Stimulated activated CD4-positive, alpha-beta T cell treated with anti-CD3 and anti-CD28 coated beads, Interleukin-1b, Interleukin-23, amount 100 ng/mL, for 1 hour (primary cell): ENCODE measurements at places on chromosomes 4 and X.

GRCh38 chr4:126603210-126603609, 1029.5 kb upstream of the INTU start:
- no peak for DNase-seq

DNA sequence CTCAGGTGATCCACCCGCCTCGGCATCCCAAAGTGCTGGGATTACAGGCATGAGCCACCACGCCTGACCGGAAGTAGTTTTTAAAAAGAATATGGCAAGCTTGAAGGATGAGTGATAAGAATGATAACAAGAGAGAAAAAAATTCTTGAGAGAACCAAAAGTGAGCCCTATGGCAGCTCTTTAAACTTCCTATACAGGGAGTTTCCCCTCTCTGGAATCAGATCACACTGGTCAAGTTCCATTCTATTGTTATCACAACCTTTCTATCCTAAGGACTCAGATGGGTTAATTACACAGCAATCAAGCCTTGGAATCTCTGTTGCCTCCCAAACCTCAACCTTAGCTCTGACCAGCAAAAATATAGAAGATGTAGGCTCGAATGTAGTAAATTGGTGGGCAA, 33.8 kb upstream of the ZNF518B start:
- DNase-seq, result no peak

DNA sequence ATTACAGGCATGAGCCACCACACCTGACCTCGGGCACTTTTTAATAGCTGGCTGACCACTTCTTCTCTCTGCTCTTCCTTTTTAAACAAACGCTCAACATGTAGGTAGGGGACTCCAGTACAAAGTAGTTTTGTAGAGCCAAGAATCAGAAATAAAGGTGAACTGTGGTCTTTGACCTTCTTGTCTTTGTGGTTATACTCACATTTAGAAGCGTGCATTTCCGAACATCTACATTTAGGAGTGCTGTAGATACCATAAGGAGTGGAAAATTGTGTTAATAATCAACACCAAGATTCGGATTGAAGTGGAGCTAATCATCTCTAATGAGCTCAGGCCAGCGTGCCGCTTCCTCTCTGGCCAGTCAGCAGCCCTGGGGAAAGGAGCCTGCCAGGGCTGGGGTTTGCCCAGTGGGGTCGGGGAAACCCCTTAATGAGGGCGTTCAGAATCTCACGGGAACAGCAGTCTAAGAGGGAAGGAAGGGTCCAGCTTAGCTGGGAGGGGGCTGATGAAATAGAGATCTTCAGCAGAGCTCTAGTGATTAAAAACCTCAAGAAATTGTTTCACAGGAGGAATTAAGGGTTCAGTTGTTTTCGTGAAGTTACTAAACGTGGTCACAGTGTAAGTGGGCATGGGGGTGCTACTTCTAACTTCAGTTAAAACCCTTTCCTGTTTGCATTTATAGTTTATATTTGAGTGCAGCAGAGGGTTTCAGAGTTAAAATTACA, 81.2 kb downstream of the GAB1 start:
- no peak for DNase-seq

- no peak for DNase-seq
These were observed 7.9 kb downstream of the C4orf17 start for GRCh38 chr4:99518601-99519295.

GRCh38 chrX:150873616-150874015, 24.9 kb downstream of the CD99L2 start:
- DNase-seq, result no peak

DNA sequence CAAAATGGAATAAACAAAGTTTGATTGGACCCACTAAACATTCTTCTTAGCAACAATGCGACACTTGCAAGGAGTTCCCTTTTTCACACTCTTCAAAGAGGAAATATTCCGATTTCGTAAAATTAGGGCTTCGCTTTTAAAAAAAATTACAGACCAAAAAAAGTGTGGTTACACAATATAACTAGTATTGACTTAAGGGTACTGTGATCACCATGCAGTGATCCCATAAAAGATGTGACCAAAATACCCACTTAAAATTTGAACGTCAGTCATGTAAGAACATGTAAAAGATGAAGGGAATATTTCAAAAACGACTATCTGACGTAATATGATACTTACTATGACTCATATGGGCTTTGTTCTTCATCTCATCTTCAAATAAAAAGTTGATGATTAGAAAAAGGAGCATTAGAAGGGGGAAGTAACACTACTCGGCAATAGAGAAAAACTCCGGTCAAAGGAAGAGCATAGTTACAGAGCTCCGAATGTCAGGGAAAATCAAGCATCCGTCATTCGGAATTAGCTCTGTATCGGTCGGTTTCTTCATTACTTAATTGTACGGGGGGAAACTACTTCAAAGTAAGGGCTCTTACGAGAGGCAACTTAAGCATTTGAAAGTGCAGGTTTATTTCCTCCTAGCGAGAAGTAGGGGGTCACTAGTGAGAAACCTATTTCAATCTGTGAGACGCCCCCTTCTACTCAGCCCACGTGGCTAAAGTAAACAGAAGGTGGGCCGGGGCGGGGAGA, 1.3 kb upstream of the TET2 start:
- DNase-seq, result no peak

DNA sequence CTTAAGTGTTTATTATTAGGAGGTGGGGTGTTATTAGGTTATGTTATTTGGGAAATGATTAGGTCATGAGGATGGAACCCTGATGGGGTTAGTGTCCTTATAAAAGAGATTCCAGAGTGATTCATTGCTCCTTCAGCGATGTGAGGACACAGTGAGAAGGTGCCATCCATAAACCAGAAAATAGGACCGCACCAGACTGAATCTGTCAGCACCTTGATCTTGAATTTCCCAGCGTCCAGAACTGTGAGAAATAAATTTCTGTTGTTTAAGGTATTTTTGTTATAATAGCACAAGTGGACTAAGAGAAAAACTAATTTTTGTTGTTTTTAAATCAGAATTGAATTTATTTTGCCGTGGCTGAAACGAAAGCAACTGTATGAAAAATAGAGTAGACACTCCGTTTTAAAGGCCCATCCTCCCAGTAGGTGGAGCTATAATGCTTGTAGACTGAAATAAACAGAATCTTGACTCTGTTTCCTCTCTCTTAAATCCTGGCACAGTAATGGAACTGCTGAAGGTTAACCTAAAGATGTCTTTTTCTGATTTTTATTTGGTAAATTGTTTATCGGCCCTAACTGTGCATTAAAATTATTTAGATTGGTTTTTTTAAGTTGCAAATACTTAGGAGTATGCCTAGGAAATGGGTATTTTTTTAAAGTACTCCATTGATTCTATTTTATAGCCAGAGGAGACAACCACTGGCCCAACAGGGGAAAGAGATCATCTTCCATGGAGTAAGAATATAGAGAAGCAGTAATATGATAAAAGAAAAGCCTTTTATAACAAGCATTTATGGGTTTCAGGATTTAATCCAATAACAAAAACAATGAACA, 133.2 kb upstream of the ADAMTS3 start:
- DNase-seq, result no peak

DNA sequence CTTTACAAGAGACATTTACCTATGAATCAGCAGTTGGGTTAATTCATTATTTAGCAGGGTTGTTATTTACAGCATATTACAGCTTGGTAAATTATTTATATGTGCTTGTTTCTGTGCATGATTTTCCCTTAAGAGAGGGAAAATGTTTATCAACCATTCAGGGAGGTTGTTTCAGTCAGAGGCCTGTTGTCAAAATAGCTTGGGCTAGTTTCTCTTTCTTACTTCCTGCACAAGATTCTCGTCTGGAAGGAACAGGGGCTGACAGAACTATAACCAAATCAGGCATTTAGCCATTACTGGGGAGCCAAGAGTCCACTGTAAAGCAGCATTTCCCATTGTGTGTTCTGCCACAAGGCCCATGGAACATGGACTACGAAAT, 135.8 kb downstream of the HS6ST2 start:
- no peak for DNase-seq

DNA sequence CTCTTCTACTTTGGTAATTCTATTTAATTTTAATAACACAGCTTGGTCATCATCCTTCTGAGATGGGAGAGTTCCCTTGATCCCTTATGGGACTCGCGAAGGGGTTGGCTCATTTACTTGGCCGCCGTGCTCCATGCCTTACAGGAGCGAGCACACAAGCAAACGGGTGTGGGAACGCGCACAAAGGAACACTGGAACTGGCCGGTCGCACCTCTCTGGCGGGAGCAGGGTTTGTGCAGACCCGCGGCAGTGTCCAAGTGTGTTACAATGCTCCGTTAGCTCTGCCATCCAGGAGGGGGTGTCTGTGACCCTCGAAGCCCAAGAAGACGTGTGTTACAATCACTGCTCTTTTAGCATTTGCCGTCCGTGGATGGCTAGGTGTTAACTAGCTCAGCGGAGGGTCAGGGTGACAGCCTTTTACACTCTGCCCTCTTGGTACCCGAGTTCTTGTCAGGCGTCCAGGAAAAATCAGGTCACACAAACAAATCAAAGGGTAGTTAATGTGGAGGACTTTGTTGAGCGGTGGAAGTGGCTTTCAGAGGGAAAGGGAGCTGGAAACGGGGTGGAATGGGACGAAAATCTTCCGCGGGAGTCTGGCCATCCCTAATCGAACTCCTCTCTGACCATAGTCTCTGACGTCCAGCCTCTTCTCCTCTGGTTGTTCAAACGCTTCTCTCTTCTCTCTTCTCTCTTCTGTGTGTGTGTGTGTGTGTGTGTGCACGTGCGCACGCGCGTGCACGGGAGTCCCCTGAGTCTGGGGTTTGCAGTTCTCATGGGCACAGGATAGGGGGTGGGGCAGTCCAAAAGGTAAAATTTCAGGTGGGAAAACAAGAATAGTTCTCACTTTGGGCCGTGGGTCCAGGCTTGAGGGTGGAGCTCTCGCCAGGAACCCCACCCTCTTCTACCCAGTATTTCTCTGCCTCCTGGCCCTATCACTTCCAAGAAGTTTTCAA, 76.3 kb downstream of the SLC10A7 start:
- DNase-seq, result no peak

DNA sequence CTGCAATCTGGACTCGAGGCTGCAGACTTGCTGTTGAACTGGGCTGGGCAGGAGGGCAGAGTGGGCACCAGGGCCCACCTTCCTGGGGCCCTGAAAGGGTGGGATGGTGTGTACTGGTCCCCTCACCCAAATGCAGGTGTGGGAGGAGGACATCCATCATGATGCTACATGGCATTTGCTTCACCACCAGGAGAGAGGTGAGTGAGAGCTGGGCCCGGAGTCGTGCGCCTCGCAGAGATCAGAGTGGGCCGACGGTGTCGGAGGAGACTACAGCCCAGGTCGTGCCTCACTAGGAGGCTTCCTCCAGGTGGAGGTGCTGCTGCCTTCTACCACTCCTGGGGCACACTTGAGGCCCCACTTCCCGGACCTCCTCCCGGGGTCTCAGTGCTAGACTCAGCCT, 50.3 kb downstream of the SCML1 start:
- no peak for DNase-seq

GRCh38 chr4:108834835-108835384, 72.1 kb upstream of the ETNPPL start:
- no peak for DNase-seq

GRCh38 chr4:40401631-40402030, 66.5 kb downstream of the CHRNA9 start:
- no peak for DNase-seq

DNA sequence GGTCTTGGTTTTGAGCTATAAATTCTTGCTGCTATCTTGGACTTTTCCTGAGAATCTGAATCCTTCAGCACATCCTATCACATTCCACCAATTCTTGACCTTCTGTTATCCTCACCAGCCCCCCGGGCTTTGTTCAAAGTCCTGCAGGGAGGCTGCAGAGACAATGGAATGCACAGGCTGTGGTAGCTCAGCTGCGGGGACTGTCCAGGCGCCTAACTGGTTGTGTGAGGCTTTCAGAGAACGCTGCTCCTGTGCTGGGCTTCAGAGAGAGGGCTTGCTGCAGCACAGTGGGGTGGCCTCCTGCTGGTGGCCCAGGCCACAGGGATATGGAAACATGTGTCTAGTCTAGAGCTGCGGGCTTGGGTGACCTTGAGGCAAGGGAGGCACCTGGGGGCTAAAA, 196.3 kb upstream of the GATB start:
- no peak for DNase-seq

- no peak for DNase-seq
These were observed 26.8 kb upstream of the AP1S2 start for GRCh38 chrX:15881381-15881897.

DNA sequence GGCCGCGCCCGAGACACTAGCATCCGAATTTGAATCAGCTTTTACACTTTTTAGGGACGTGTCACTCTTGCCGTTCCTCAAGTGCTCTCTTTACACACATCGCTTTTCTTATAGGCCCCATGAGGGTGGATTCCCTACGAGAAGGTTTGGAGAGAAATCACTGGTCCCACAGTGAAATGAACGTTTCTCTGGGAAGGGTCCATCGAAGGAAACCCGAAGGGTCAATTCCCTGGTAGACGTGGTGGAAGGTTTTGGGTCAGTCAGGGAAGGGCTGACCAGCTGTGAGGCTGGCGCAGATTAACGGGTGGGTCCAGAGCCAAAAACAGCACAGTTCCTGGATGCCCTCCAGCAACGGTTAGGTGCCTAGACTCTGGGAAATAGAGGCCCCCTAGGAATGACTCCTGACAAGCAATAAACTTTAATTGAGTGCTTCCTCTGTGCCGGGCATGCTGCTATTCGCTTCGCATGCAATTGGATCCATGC, 35.9 kb downstream of the ETDC start:
- DNase-seq, result no peak

DNA sequence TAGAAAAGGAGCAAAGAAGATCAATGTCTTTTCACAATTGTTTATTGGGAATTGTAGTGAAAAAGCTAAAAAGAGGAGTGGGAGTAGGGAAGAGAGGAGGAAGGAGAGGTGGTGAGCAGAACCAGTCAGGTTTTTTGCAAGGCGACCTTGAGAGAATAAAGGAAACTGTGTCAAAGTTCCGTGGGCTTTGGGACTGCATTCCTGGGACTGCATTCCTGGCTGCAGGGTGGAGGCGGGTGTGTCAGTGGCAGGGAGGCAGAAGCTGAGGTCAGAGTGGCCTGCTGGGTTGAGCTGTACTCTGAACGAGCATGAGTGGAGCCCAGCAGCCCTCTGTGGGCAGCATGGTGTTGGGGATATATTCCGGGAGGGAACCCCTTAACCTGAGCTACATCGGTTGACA, 66.8 kb upstream of the UCP1 start:
- no peak for DNase-seq

DNA sequence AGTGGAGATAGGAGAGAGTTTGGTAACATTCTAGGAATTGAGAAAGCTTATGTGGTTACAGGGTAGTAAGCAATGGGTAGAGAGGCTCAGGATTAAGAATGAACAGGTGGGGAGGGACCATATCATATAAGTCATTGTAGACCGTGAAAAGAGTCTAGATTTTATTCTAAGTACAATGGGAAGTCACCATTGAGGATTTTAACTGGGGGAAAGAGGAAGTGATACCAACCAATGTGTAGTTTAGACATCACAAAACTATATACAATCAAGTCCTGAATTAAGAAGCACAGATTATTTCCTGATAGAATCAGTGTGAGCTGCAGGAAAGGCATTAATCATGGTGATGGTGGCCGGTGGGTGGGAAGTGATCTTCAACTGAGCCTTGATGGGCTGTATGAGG, 178.3 kb upstream of the ZIC3 start:
- DNase-seq, result no peak

- no peak for DNase-seq
These were observed 20.0 kb upstream of the S100G start for GRCh38 chrX:16629909-16630308.
